ENCODE measurements at places on chromosomes 3 and 15. TPM values are rescaled to one million over a fixed set of nuclear protein-coding genes. Genes with fewer than 3 reads are reported as not detected.

The SLC15A2 gene
- 1.4 TPM for total RNA-seq

DNA sequence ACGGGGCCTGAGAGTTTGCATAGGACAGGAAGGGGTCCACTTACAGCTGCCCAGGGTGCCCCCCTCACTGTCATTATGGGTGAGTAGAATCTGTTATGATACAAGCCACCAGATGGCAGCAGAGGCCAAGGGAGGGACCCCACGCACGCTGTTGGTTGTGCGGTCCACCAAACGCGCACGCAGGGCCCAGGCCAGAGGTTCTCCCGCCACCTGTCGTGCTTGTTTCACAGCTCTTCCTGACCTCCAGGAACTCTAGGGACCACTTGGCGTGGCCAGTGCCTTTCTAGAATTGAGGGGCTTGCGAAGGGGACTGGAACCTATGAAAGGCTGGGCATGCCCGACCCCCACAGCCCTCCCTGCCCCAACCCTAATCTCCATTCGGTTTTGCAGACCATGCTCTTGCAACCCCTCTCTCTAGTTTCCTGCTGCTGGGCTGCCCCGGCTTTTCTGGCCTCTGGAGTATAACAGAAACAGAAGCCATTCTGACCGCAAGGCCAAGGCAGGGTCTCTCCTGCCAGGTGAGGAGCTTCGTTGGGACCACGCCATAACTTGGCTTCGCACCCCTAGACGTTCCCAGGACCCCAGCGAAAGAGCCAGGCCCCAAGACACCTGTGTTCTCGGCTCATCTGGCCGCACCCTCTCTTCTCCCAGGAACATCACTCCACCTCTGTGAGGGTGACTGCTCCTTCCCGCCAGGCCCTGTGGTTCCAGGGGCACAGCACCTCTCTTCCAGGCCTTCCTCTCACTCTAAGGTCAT, 46.0 kb downstream of the ALDH1L1 start:
- peak; percentile 81 for DNase-seq

- no peak for DNase-seq
These were observed 27.3 kb downstream of the DUSP7 start for GRCh38 chr3:52029053-52029452.

DNA sequence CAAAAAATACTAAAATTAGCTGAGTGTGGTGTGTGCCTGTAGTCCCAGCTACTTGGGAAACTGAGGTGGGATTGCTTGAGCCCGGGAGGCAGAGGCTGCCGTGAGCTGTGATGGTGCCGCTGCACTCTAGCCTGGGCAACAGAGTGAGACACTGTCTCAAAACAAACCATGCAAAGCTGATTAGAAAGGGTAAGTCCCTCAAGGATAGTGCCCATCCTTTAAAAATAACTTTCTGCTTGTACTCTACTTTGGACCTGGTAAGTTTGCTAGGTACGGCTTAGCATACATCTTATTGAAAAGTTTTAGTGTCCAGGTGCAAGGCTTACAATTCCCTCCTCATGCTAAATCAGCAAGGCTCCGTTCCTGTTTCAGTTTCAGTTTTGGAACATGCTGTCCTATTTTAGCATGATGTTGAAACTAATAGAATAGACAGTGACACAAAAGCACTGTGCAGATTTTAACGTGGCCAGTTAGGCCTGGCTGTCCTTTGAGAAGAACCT, 21.4 kb downstream of the FEM1B start:
- no peak for DNase-seq

DNA sequence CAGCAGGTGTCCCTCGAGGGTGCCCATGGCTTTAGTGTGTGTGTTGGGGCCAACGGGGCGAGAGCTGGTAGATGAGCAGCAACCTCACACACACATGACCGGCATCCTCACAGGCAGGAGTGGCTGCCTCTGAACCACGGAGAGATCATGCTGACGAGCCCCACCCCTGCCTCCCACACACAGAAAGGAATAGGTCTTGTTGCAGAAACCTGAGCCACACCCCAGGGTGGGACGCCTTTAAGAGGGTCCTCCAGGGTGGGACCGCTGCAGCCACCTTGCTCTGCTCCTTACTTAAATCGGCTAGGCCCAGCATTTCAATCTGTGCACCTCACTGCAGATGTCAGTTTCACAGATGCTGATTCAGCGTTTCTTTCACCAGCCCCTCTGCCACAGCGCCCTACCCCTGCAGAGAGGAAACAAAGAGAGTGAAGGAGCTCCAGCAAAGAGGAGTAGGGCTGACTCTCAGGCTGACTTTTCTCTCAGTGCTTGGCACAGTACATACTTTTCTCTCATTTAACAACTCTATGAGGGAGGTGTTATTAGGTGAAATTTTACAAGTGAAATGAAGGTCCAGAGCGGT, 61.2 kb upstream of the EPHB3 start:
- no peak for DNase-seq

- no peak for DNase-seq
These were observed 5.4 kb downstream of the EHD4 start for GRCh38 chr15:41966920-41967465.

All from neural crest cell (in vitro differentiated cells).